ENCODE measurements at places on chromosomes 1 and 21.

GRCh38 chr1:8351693-8352470, 34.0 kb downstream of the SLC45A1 start:
- peak; percentile 63 for DNase-seq

DNA sequence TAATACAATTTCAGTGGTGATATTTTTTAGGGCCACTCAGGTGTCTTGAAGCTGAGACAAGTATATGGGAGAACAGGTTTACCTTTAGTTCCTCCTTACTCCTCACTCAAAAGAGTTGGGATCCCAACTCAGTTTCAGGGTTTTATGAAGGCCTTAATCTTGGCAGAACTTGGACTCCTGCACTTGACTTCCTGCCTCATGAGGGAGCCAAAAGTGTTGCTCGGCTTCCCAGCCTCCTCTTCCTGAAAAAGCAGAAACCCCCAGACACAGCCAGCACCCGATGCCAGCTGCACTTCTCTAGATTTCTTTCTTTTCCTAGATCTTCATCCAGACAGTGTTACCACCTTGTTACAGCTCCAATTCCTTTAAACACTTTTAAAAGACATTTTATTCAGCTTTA, 70.8 kb upstream of the TMPRSS2 start:
- no peak for DNase-seq

DNA sequence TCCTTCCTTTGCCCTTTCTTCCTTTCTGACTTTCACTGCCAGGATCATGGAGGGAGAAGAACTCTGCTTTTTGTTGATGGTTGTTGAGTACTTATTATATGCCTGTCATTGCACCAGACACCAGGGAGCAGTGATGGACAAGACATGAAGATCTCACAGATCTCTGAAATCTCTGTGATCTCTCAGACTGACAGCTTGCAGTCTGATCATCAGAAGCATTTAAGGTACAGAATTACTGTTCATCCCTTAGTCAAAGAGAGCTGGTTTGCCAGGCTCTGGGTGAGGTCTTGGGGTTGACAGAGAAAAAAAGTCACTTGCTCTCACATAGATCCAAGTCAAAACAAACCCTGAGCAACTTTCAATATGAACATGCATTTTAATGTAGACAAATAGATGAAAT, 299.5 kb upstream of the FMN2 start:
- no peak for DNase-seq

DNA sequence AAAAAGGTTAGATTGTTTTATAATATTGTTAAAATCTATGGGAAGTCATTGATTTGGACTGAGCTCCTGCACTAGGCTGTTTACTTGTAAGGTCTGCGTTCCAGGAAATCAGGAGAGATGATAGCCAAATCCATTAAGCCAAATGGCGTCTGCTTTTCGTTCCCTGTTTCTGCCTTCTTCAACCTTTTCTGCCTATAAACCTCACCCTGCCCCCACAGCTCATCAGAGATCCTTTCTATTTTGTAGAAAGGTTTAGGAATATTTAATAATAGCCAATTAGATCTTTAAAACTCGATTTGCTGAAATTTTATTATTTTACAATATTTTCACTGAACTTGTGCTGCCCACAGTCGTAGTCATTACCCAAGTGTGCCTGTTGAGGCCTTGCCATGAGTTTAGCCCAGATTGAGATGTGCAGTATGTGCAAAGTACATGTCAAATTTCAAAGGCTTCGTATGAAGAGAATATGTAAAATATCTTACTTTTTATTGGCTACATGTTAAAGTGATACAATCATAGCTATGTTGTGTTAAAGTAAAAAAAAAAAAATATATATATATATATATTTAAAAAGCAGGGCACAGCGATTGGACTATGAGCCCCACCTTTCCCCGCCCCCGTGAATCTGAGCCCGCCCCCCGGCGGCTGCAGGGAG, 444 bp upstream of the IARS2 start:
- DNase-seq: peak; percentile 8

DNA sequence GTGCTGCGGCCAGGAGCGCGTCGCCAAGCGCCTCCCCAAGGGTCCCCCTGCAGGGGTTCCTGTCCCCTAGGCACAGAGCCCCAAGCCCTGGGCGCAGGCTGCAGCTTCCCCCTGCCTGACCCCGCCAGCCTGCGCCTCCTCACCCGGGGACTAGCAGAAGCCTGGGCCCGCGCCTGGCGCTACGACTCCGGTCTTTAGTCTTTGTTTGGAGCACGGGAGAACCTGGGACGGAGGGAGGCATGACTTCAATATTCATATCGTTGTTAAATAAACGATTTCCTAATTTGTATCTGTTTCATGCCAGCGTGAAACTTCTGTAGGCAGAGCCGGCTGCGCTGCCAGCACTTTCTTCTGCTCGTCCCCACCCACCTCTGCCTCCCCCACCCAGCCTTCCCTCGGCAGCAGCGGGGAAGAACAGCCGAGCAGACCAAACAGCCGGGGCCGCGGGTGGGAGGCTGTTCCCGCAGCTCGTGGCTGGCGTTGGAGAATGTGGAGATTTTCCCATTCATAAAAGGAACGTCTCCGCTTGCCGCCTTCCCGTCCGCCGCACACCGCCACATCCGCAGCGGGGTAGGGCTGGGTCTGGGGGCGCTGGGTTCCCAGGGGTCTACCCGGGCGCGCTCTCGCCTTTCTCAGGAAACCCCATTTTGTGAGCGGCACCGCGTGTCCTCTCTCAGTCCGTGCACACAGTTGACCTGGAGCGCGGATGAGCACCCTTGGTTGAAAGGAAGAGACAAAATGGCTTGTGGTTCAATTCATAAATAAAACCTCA, 777 bp upstream of the TRIM67 start:
- DNase-seq: peak; percentile 23

DNA sequence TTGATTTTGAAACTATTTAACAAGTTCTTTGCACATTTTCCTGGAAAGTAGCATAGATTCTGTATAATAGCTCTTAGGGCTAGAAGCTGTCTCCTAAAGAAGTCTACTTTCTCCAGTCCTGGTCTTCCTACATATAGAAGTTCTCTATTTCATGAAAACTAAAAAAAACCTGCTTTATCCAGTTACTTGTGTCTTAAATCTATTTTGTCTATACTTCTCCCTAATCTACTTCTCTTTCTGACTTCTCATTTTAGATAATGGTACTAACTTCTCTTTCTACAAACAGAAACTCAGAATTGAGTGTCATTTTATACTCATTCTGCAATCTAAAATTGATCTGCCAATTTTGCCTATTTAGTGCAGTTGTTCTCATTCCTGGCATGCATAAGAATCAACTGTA, 28.7 kb downstream of the PDE4B start:
- DNase-seq: no peak

DNA sequence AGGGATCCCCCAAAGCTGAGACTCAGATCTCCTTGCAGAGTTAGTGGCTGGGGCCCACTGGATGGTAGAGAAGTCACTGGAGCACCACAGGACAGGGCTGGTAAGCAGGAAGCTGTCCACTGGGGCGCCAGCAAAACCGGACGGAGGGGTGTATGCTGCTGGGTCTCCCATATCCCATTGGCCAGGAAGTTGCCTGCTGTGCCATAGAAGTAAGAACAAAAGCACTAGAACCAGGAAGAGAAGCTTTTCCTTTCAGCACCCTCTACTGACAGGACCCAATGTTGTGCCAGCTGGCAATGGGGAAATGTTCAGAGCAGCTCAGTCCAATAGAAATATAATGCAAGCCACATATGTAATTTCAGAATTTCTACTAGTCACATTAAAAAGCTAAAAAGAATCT, 146.6 kb downstream of the SPATA46 start:
- peak; percentile 66 for DNase-seq

DNA sequence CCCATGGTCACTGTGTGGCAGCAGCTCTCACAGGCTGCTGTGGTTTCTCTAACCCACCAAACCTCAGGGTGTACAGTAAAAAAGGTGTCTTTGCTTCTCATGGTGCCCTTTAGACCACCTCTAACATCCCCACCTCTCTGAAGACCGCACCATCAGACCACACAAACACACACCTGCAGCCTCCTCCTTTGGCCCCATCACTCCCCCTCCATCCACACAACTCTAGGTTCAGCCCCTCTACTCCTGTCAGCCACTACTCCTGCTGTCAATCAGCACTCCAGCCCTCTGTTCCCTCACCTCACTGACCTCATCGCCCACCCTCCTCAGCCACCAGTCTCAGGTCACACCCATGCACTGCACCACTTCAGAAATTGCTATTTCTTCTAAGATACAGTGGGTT, 7.5 kb downstream of the ZNF692 start:
- no peak for DNase-seq

GRCh38 chr21:31201548-31201947, 142.5 kb downstream of the TIAM1 start:
- DNase-seq: no peak

- DNase-seq: no peak
These were observed 42.3 kb downstream of the COL24A1 start for GRCh38 chr1:86114236-86114635.

- DNase-seq: peak; percentile 10
These were observed 75.0 kb upstream of the DPT start for GRCh38 chr1:168803806-168804510.

DNA sequence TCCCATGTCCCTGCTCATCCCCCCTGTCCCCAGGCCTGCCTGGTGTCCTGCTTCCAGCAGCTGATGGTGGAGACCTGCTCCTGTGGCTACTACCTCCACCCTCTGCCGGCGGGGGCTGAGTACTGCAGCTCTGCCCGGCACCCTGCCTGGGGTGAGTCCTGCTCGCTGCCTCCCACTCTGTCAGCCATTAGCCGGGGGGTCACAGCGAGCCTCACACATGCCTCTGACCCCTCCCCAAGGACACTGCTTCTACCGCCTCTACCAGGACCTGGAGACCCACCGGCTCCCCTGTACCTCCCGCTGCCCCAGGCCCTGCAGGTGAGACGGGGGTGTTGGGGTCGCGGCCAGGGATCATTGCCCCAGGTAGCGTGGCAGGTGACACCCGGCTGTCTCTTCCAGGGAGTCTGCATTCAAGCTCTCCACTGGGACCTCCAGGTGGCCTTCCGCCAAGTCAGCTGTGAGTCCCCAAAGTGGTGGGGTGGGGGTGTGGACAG, 10.0 kb downstream of the SCNN1D start:
- peak; percentile 77 for DNase-seq

DNA sequence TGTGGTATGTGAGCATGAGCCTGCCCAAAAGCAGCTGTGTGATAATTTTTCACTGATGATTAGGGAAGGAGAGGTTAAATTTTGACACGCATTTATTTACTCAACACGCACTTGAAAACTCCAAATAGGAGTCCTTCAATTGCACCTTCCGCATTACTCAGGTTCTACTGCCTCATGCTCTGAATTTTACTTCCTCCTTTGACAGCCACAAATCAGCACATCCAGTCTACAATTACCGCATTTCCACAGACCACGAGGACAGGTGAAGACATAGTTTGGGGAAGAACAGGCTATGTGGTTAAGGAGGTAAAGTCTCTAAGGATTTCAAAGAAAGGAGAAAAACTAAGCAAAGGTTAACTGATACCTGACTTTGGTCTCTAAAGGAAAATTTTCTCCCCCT, 2.6 kb downstream of the CAPN8 start:
- no peak for DNase-seq

DNA sequence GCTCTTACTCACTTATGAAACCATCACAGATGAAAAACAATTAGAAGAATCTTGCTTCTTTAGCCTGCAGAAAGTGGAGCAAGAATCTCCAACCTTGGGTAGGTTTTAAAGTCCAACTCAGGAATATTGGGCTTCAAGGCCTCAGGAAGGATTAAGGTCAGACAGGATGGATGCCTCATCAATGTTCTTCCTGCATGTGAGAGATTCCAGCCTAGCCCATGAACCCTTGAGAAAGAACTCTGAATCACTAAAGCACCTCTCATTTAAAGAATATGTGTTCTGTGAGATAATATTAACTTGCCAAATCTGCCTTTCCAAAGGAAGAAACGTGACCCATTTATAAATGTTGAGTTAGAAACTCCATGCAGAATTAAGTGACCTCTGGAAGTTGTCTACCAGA, 345.2 kb upstream of the CAMK1G start:
- no peak for DNase-seq

DNA sequence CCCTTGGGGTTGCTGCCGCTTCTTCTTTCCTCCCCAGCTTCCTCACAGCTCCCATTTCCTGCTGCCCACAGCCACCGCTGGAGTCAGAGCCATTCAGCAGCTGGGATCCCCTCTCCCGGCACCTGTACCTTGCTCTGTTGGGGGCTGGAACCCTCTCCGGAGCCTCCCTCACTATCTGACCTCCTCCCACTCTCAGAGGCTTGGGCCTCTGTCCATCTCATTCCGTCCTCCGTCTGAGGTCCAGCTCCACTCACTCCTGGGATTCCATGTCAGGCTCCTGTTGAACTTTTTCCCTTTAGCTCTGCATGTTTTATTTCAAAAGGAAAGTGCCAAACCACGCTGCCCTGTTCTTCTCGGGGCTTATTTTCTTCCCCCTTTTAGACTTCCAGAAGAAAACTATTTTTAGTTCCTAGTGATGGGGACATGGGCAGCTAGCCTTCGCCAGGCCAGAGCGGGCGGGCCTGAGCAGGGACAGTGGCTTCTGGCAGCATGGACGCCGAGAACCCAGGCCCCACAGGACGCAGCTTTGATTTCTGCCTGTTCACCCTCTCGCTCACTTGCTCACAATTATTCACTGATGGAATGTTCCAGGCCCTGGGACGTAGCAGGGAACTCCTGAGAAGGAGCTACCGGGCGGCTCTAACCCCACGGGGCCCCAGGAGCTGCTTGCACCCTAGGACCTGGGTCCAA, 79.2 kb downstream of the ARHGEF10L start:
- DNase-seq: no peak

- peak; percentile 77 for DNase-seq
These were observed 63.2 kb downstream of the KIF26B start for GRCh38 chr1:245217853-245218608.

- DNase-seq: no peak
These were observed 64.3 kb downstream of the RERE start for GRCh38 chr1:8752921-8753713.

- no peak for DNase-seq
These were observed 35.2 kb downstream of the RRP1 start for GRCh38 chr21:43824333-43825241.

- DNase-seq: no peak
These were observed 47.6 kb downstream of the SEC16B start for GRCh38 chr1:177922209-177922608.

- no peak for DNase-seq
These were observed 60.3 kb downstream of the PGBD5 start for GRCh38 chr1:230365723-230366307.

DNA sequence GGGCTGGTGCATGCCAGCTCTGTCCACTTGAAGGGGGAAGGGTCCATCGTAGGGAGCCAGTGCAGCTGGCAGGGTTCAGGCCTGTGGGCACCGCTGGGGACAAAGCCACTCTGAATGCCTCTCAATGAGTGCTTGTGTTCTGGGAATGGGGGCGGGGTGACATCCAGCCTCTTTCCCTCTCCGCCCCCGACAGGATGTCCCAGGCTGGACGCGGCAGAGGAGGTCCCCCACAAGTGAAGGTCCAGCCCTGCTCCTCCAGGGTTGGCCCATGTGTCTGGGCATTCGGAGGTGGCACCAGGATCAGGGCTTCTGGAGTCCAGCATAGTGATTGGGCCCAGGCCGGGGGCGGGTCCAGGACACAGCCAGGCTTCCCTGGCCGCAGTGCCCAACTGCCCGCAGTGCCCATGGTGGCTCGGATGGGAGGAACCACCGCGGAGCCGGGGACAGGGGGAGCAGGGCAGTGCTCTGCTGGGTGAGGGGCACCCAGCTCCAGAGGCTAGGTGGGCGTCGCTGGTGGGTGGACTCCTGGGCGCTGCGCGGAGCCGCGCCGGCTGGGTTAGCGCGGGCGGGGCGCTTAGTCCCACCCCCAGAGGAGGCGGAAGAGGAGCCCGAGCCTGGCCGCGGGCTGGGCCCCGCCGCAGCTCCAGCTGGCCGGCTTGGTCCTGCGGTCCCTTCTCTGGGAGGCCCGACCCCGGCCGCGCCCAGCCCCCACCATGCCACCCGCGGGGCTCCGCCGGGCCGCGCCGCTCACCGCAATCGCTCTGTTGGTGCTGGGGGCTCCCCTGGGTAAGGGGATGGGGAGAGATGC, at the start of gene SHISA4:
Gene SHISA4 (plus strand): TSS at position 617 of the 808 bp plus-strand sequence. CDS start 97 bp downstream, at position 714.
- no peak for DNase-seq

Data from ELF-1 (cell line).